ENCODE measurements at places on chromosomes 1 and 21.

- DNase-seq: no peak
These were observed 206.8 kb downstream of the PAPPA2 start for GRCh38 chr1:176669782-176670181.

- no peak for DNase-seq
These were observed 31.7 kb downstream of the SLC37A1 start for GRCh38 chr21:42545317-42545716.

GRCh38 chr1:209597499-209597898, 14.0 kb downstream of the CAMK1G start:
- DNase-seq: no peak

- DNase-seq: no peak
These were observed 4.9 kb upstream of the ELK4 start for GRCh38 chr1:205636732-205637131.

GRCh38 chr1:235575597-235575996, 71.3 kb upstream of the B3GALNT2 start:
- no peak for DNase-seq

- no peak for DNase-seq
These were observed 1.2 kb downstream of the SLAMF7 start for GRCh38 chr1:160740133-160740688.

- no peak for DNase-seq
These were observed 32.9 kb downstream of the TNFSF18 start for GRCh38 chr1:173017792-173018191.

DNA sequence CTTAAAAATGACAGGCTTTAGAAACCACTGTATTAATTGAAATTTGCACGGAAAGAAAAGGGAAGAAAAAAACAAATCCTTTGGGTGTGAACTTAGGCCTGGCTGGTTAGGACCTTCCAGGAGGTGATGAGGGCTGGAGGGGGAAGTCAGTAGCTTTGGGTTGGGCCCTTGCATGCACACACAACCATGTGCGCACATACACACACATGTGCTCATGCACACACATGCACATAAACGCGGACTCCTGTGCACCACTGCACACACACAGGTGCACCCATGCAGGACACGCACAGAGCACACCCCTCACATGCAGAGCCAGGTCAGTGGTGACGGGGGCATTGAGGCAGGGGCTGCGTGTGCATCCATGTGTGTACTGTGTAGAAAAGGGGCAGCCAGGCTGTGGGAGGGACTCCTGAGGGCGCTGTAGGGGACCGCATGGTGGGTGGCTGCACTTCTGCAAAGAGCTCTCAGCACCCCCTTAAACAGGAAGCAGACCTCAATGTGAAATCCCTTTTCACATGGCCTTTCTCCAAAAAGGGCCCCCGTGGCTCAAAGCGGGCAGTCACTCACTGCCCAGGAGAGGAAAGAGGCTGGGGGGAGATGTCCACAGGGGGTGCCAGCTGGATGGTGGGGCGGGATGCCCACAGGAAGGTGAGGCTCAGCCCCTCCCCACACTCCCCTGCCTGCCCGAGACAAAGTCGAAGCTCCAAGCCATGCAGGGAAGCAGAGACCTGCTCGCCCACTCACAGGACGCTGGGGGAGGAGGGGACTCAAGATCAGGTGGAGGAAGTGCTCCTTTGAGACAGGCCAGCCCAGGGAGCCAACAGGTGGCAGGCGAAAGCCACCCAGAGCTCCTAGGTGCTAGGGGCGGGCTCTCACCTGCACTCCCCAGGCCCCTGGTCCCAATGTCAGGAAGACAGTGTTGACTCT, 95.2 kb downstream of the ITPKB start:
- no peak for DNase-seq

DNA sequence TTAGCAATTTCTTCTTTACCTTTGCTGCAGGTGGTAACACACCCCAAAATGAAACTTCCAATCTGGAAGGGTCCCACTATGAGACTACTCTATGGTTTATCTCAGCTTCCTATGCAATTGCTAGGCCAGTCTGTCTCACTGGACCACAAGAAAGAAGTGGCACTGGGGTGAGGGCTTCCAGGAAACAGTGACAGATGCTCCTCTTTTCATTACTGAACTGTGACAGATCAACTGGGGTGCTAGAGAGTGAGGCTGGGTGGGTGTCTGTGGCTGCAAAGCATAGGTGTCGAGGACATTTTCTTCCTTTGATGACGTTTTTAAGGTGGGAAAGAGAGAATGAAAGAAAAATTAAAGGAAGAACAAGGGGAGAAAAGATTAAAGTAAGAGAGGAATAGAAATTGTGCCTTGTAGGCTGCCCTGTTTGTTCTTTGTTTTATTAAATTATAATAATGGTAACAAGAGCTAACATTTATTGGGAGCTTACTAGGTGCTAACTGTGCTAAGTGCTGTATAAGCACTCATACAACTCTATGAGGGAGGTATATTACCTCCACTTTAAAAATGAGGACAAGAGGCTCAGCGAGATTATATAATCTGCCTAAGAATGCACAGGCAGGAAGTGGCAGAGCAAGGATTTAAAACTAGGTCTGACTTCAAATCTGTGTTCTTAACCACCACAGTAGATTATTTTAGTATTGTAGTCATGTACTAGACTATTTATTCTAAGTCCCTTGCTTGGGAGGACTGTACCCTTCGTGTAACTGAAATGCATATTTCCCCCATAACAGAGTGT, 27.8 kb upstream of the DMRTA2 start:
- DNase-seq: no peak

GRCh38 chr21:16154951-16155635, 425.3 kb downstream of the USP25 start:
- no peak for DNase-seq

GRCh38 chr1:160103658-160104408, 5.4 kb upstream of the IGSF8 start:
- DNase-seq: no peak

DNA sequence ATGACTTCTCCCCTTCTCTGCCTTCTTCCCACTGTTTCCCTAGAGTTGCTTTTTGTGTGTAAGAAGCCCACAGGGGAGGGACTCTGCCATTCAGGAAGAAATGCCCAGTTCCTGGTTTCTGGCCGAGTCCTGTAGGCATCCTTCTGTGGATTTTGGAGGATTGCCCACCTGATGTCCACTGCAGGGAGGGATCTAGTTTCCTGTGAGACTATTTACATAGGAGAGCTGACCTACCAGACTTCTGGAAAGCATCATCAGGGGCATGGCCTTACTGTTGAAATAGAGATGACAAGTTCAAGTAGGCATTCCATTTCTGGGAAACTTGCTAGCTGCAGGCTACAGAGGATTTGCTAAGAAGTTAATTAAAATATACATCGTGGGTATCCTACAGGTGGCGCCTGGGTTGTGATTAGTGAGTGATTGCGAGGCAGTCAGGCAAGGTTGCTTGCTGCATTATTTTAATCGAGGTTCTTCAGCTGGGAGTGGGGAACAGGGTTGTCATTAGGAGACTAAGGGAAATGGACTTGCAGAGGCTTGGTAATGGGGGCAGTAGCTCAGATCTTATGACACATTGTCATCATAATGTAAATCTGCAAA, 148.7 kb downstream of the HHAT start:
- no peak for DNase-seq

DNA sequence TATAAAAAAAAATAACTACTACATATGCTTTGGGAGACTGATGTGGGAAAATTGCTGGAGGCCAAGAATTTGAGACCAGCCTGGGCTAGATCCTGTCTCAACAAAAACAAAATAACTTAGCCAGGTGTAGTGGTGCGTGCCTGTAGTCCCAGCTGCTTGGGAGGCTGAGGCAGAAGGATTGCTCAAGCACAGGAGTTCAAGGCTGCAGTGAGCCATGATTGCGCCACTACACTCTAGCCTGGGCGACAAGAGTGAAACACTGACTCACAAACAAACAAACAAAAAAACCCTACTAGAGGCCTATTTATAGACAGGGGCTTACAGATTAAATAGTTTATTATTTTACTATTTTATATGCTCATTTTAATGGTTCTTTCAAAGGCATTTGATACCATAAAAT, 80.0 kb downstream of the LHX4 start:
- no peak for DNase-seq

DNA sequence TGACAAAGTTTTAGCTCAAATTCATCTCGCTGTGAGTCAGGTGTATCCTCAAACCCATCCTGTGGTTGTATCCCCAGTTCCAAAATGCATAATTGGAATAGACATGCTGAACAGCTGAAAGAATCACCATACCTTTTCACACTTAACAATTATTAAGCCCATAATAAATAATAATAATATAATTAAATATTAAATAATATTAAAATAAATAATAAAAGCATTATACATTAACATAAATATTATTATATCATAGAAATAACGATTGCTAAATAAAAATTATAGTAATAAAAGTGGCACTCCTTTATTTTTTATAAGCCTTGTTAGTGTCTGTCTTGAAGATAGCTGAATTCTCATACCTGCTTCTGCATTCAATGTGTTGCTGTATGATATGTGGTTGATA, 257.5 kb upstream of the B3GALT2 start:
- no peak for DNase-seq

GRCh38 chr1:84615790-84616189, 41.5 kb upstream of the CTBS start:
- no peak for DNase-seq

- no peak for DNase-seq
These were observed 84.7 kb downstream of the DISP3 start for GRCh38 chr1:11563560-11564069.

DNA sequence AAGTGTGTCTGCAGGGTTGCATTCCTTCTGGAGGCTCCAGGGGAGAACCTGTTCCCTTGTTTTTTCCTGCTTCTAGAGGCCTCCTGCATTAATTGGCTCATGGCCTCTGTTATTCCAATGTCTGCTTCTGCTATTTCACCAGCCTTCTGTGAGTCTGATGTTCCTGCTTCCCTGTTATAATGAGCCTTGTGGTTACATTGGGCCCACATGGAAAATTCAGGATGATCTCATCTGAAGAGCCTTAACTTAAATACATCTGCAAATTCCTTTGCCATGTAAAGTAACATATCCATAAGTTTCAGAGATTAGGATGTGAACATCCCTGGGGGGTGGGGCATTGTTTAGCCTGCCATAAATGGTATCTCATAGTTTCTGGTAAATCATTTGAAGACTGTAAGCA, 181.1 kb downstream of the RWDD3 start:
- no peak for DNase-seq

DNA sequence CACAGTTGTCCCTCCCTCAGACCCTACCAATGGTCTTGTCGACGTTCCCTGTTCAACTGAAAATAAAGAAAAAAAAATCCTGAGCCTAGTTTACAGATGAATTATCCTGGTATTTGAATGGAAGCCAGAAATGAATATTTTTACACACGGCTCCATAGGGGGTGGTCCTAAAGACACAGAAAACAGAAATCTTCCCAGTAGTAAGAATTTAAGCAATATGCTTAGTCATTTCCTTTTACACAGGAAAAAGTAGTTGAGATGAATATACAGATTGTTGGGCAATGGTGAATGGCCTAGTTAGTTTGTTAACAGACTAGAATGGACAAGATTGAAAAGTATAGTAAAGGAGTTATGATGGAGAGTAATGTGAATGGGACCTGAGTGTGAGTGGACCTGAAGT, 67.4 kb downstream of the RGS18 start:
- no peak for DNase-seq

- DNase-seq: no peak
These were observed 184.8 kb downstream of the BRINP2 start for GRCh38 chr1:177355575-177355974.

DNA sequence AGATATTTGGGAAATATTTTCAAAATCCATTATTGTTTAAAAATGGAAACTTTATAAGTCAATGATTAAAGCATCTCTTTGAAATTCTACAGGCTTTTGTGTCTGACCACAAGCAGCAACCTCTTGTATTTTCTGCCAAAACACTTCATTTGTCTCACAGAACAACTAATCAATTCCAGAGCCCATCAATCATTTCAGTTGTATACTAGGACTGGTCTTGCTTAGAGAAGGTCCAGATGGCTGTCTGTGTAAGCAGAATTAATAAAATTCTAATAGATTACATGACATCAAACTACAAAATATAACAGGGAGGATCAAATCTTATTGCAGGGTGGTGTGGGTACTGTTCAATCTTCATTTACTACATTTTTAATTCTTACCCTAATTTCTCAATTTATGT, 76.4 kb downstream of the ACBD6 start:
- no peak for DNase-seq

- DNase-seq: no peak
These were observed 79.5 kb downstream of the TNFSF18 start for GRCh38 chr1:172971241-172971640.

DNA sequence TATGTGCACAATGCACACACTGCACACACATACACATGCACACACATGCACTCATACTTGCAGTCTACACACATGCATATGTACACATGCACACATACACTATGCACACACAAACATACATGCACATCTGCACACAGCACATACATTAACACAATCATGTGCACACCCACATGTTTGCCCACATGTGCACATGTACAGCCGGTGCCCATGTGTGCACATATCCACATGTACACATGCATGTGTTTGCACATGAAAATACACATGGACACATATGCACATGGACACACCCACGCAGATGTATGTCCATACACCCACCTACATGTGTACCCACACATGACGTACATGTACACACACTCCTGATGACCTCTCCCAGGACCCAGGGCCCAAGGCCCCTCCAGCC, 105.1 kb upstream of the ACTRT2 start:
- DNase-seq: no peak

DNA sequence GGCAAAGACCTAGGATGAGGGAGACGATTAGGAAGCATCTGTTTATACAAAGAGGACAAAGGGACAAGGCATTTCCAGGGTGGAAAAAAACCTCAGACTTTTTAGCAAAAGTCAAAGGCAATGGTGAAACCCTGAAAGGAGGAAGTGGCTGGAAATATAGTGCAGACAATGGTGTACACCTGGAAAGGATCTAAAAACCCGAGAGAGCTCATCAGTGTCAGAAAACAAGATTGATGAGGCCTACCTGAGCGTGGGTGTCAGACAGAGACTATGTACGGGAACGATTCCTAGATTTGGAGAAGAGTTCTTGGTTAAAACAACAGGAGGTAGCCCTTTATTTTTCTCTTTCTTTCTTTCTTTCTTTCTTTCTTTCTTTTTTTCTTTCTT, 68.8 kb upstream of the HUNK start:
- no peak for DNase-seq

DNA sequence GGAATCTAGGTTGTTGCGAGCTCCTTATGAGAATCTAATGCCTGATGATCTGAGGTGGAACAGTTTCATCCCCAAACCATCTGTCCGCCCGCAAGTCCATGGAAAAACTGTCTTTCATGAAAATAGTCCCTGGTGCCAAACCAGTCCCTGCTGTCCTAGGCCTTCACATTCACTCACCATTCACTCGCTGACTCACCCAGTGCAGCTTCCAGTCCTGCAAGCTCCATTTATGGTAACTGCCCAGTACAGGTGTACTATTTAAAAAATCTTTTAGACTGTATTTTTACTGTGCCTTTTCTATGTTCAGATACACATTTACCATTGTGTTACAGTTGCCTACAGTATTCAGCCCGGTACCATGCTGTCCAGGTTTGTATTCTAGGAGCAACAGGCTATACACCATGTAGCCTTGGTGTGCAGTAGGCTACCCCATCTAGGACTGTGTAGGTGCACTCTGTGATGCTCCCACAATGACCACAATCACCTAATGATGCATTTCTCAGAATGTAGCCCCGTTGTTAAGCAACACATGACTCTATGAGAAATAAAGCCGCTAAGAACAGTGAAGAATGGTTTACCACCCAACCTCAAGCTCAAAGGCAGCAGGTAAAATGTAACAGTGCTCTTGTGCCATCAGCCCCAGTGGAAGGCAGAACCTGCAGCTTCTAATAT, 2.4 kb downstream of the ECHDC2 start:
- DNase-seq: peak; percentile 13

All from CD4-positive, alpha-beta T cell treated with Interleukin-15 for 4 hours (primary cell).